ENCODE measurements at places on chromosomes 7 and 10.
A peak's percentile ranks its signal among the peaks of the same experiment; 100 is the strongest.

DNA sequence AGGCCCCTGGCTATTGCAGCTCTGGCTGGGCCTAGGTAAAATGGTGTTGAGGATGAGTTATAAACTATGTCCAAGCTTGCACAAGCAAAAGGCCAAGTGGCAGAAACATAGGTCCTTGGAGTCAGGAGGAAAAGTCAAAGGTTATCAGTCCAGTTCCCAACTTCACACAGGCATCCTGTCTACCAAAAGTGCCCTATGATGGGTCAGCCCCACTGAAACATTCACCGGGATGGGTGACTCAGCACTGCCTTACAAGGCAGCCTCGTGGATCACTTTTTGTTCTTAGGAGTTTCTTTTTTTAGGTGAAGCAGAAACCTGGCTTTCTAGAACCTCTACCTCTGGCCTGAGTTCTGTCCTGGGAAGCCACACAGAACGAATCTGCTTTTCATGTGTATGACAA is 158.8 kb upstream of the LYZL2 start:
- DNase-seq: no peak

DNA sequence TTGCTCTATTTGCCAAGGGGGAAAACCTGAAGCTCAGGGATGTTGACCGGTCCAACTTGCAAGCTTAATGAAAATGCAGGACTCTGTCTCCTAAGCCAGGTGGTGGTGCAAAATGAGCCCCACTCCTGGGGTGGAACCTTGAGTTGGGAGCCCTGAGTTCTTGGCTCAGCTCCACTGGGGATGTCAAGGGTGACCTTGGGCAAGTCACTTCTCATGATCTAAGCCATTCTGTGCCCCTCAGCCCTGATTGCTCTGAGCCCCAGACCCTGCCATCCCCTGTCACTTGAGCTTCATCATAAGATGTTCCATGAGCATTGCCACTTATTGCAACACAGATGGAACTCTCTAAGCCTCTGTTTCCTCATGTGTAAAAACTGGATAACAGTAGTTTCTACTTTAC is 33.9 kb downstream of the MYL10 start:
- no peak for DNase-seq

DNA sequence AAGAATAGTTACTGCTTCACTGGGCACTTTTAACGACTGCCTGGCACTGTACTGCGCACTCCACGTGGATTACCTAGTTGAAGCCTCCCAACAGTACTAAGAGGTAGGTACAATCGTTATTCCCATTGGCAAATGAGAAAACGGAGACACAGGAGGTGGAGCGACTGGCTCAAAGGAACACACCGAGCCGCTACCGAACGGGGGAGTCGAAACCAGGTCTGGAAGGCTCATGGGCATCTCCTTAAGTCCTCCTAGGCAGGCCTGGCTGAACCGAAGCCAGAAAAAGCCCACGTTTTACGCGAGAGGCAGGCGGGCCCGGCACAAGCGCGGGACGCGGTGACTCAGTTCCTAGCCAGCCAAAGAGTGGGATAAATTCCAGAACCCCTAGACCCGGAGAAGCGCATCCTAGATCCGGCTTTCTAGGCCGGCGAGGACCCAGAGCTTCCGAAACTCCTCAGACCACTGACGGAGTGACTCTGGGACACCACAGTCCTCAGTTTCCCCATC is 472 bp downstream of the PDAP1 start:
- peak; percentile 76 for DNase-seq

GRCh38 chr7:117091721-117092120 is 138.4 kb downstream of the ST7 start:
- no peak for DNase-seq

- DNase-seq: no peak
These were observed 200.3 kb upstream of the ZMIZ1 start for GRCh38 chr10:78868456-78868855.

DNA sequence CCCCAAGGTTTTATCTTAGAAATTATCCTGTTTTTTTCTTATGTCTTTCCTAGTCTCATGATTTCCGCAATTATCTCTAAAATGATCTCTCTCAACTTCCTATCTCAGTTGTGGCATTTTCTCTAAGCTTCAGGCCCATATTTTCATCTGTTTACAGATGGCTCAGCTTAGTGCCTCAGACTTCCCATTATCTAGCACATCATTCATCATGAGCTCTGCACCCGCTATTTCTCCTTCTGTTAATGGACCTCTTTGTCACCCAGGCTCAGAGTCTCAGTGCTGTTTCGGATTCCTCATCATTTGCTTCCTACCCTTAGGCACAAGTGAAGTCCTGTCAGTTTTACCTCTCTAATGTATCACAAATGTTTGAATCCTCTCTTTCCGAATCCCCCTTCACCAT is 84.1 kb downstream of the BMPR1A start:
- no peak for DNase-seq

DNA sequence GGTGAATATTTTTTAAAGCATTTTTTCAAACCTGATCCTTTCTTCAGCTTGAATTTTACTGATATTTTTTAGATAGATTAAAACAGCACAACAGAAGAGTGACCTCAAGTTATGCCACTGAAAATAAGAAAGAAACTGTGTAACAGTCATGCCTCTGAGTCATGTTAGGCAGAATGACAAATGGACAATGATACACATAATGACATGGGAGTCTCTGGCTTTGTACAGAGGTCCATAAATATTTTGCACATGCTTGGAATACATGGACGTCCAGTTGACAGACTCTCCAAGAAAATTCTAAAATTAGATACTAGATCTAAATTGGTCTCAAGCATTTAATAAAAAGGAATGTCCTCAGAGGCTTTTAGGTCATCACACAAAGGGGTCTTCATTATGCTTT is 21.9 kb upstream of the SEMA3A start:
- no peak for DNase-seq

GRCh38 chr10:84540022-84540616 is 211.7 kb downstream of the CCSER2 start:
- DNase-seq: no peak

DNA sequence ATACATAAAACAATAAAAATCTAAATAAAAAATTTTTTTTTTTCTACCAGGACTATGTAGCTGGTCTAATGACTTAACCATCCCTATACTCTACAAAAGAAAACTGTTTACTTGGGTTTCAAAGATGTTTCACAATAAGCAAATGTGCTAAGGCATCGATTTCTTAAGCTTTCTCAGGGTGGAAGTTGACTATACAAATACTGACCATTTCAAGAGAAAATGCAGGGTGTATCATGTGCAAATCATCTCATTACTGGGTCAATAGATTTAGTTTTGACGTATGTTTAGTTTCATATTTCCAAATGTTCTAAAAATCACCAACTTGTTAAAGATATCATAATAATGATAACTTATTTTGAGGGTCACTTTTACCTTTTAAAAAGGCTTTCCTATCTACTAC is 7.5 kb downstream of the NRP1 start:
- DNase-seq: no peak

GRCh38 chr7:133481676-133482075 is 228.8 kb downstream of the EXOC4 start:
- DNase-seq: no peak

GRCh38 chr7:1562116-1562515 is 6.1 kb upstream of the TMEM184A start:
- no peak for DNase-seq

DNA sequence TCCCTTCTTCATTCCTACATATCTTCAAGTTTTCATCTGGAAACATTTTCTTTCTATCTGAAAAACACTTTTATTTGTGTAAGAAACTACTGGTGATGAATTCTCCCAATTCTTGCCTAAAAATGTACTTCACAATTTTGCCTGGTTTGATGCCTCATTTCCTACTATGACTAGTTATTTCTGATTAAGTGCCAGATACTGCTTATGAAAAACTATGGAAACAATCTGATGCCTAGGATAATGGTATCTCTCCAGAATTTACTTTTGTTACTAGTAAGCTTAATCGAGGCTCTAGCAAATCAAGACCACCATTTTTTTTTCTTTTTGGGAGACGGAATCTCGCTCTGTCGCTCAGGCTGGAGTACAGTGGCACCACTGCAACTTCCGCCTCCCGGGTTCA is 31.3 kb downstream of the CACUL1 start:
- DNase-seq: no peak

DNA sequence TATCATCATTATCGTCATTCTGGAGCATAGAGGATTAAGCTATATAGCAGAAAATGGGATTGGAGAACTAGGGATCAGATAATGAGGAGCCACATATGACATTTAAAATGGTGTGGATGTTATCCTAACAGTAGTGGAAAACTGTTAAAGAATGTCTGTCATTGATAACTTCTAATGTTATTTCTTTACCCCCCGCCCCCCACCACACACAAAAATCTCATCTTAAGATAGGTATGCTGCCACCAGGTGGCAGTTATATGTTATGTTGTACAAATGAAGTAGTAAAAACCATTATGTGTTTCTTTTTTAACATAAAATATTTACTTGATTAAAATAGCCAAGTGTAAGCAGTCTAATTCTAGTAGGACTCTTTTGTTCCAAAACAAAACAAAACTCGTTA is 13.0 kb downstream of the AKAP9 start:
- peak; percentile 42 for DNase-seq

DNA sequence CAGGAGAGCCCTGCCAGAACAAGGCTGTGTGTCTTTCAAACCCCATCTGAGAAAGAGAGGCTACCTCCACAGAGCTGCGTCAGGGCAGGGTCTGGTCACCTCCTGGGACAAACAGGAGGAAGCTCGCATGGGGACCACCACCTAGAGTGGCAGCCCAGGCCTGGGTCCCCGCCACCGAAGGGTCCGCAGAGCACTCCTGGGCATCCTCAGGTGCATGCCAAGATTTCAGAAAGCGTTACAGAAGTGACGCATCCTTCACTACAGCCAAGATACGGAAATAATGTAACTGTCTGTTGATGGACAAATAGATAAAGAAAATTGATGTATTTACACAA is 42.6 kb downstream of the GSDME start:
- DNase-seq: no peak

- DNase-seq: no peak
These were observed 5.8 kb downstream of the DKK1 start for GRCh38 chr10:52319926-52320325.

- no peak for DNase-seq
These were observed 2.5 kb upstream of the HNRNPF start for GRCh38 chr10:43411536-43411935.
